ENCODE measurements at places on chromosomes 4 and X.

- peak; percentile 79 for DNase-seq
These were observed 119.1 kb upstream of the TRIM2 start for GRCh38 chr4:153084980-153085630.

DNA sequence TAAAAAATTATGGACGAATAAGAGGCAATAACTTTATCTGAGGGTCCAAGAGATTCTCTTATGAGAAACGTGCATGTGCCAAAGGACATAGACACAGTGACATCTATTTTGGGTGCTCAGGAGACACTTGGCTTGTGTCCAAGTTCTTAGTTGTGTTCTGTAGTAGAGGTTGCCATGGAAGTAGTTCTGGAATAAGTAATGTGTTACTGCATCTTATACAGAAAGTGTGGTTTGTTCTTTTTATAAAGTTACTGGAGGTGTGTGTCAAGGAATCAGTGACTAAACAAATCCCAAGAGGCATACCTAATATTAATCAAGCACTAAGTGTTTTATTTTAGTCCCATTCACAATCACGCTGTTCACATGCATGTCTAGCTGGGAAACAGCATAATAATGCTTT is 305.7 kb downstream of the ARHGAP24 start:
- no peak for DNase-seq

DNA sequence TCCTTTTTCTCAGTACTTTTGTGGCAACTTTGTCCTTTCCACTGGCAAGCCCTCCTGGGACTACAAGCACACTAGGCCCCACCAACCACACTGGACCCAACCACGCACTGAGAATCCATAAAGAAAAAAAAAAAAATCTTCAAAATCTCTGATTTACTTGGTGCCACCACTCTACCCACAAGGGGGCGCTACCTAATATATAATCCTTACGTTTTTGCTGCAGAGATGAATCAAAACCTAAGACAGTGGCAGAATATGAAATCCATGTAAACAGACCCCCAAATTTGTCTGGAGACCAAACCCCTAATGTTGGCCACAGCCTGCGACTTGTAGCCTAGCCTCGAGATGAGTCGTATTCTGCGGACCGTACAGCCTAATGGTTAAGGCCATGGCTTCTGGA is 63.5 kb upstream of the ARHGAP36 start:
- DNase-seq = no peak

DNA sequence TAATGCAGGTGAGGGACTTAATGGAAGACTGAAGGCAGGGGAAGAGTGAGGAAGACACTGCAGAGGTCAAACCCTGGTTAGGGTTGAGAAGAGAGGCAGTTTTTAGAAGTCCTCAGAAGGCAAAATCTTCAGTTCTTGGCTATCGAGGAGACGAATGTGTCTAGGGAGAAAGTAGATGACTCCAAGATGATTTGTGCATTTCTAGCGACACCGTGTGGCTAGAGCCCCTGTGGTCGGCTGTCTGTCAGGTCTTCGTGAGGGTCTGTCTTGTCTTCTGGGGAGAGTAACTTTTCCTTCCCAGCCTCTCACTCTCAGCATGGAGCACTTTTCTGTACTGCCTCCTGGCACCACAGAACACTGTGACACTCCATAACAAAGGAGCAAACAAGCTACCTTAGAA is 458.1 kb downstream of the STIM2 start:
- DNase-seq = no peak

GRCh38 chr4:70666369-70666768 is at the start of gene JCHAIN:
Gene JCHAIN (minus strand): TSS chr4:70666508. CDS start chr4:70666490, 18 bp downstream.
- DNase-seq = no peak

Measured in stimulated activated CD4-positive, alpha-beta T cell treated with anti-CD3 and anti-CD28 coated beads, Interleukin-1b, Interleukin-23, amount 100 ng/mL, for 24 hours (primary cell).